ENCODE measurements at places on chromosomes 6 and 20. TPM values are rescaled to one million over a fixed set of nuclear protein-coding genes. Genes with fewer than 3 reads are reported as not detected.

Gene CDH26
- not detected for total RNA-seq

Gene SOX18
- 0.43 TPM for total RNA-seq

Gene CAP2
- total RNA-seq, result 35.4 TPM

Gene SNAP91
- total RNA-seq, result not detected

All from placental pericyte (primary cell).